ENCODE measurements at places on chromosomes 13 and 19.

GRCh38 chr19:984165-984967 is at the start of gene WDR18:
Gene WDR18, plus strand, starts transcription at chr19:984345. Its CDS starts 9 bp downstream, at chr19:984354.
- DNase-seq = peak; percentile 50

DNA sequence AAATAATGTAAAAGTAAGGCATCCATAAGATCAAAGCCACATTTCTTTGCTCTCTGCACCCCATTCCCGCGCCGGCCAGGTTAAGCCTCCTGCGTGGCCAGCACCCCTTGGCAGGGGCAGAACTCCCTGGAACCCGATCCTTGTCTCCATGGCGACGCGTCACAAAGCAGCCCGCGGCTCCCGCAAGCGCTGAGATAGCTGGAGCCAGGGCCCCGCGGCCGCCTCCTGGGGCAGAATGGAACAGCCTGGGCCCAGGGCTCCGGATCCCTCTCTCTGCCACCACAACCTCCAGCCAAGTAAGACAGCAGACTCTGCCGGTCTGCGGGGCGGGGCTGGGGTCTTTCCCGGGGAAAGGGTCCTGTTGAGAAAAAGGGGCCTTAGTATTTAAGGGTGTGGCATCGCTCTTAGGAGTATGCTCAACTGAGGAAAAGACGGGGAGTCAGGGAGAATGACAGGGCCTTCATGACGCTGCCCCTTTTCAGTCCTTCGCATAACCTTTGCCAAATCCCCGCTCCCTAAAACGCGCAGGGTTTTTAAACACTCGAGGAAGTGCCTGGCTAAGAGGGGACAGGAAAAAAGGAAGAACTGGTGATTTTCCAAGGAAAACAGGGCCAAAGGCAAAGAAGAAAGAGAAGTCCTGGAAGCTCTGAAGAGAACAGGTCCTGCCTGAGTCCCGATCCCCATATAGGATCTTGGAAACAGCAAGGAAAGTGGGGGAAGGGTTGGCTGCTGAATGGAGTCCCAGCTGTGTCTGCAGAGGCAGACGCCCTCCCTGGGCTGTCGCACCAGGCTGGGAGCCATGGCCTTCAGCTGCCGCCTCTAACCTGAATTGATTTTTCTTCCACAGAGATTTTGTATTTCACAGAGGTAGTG is at the start of gene TEX26:
TEX26 (plus strand) TSS at position 176 of the 873 bp plus-strand sequence; CDS start at position 236, 60 bp downstream.
- DNase-seq = no peak

GRCh38 chr13:110697842-110698241 is 8.1 kb downstream of the CARS2 start:
- no peak for DNase-seq

DNA sequence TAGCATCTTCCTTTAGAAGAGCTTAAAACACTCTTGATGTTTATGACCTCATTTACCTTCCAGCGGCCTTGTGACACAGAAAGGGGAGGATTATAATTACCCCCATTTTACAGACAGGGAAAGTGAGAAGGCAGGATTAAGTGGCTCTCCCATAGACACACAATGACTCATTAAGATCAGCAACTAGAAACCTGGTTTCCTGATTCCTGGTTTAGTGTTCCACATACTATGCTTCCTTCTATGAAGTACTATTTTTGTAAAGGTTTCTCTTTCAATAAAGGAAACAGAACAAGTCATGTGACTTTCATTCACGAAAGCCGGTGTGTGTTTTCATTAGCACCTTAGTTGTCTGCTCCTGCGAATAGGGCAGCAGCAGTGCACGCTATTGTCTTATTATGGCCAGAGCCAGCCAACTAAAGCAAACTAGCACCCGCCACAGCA is 8.3 kb downstream of the IRS2 start:
- no peak for DNase-seq

DNA sequence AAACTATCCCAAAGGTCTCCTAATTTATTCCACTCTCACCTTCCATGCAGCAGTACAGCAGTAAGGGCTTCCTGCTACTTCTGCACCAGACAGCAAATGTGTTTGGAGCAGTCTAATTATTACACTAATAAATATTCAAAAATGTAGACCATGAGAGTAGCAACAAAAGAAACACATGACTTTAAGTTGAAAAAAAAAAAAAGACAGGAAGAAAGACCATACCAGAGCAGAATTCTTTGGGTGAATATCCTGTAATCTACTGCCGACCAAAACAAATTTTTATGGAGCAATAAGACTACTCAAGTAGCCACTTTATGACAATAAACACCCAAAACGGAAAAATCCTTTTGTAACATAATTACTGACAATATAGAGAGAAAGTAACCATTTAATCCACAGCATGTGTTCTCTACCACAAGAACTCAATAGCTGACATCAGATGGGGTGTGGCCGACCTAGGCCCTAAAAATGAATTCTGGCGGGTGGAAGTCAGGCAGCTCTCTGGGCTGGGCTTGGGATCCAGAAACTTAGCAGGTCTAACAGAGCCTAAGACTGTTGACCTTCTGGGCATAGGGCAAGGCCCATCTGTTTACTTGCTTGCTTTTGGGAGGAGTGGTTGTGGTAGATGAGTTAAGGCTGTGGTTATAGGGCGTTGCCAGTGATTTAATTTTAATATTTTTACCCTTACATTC is 4.6 kb downstream of the KLF12 start:
- DNase-seq = no peak

- no peak for DNase-seq
These were observed 78.8 kb downstream of the MAP4K1 start for GRCh38 chr19:38538793-38539528.

- no peak for DNase-seq
These were observed 15.2 kb downstream of the C19orf12 start for GRCh38 chr19:29699861-29700260.
